HFFc6 (cell line): ENCODE measurements at places on chromosomes 11 and 22.

DNA sequence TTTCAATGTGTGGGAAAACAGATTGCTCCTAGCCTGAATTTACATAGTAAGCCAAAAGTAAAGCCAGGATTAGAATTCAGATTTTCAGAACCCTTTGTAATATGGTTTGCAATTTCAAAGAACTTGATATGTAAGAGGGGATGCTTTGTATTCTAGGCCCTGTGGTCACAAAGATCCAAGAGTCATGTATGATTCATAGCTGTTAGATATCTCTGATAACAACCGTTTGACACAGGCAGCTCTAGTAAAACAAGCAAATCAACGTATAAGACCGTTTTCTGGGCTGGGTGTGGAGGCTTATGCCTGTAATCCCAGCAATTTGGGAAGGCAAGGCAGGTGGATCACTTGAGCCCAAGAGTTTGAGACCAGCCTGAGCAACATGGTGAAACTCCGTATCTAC, 79.6 kb downstream of the EMSY start:
- peak; percentile 37 for DNase-seq

- DNase-seq = peak; percentile 37
Observed at GRCh38 chr22:32684822-32685187, 116.7 kb upstream of the TIMP3 start.

GRCh38 chr11:26983645-26984044, 10.3 kb upstream of the FIBIN start:
- no peak for DNase-seq

GRCh38 chr11:88295028-88295427, 42.5 kb downstream of the CTSC start:
- DNase-seq = no peak

DNA sequence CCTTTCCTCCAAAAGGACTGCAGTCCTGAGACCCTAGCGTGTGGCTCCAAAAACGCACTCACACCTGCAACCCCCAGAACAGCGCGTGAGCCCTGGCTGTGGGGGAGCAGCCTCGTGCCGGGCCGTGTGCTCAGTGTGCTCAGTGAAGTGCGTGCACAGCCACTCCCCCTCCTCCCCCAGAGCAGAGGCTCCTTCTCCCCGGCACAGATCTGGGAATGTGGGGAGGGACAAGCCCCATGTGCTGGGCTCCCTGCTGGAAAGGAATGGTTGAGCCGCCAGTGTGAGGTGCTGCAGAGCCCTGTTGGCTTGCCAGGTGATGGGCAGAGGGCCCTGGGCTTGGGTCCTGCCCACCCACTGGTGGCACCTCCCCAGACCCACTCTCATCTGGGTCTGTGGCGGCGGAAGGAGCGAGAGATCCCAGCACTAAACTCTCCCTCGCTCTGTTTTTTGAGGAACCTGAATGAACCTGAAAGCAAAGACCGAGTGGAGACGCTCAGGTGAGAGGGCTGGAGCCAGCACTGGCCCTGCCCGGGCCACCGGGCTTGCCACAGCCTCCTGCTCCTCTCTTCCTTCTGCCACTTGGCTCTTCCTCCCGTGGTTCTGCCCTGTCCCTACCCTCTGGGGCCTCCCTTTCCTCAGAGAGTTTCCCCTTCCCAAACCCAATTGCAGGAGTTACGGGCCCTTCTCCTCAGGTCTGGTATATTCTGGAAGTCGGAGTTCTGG, 9.0 kb downstream of the RCOR2 start:
- no peak for DNase-seq

- DNase-seq = peak; percentile 47
Observed at GRCh38 chr11:134252346-134253187, 585 bp downstream of the THYN1 start.

DNA sequence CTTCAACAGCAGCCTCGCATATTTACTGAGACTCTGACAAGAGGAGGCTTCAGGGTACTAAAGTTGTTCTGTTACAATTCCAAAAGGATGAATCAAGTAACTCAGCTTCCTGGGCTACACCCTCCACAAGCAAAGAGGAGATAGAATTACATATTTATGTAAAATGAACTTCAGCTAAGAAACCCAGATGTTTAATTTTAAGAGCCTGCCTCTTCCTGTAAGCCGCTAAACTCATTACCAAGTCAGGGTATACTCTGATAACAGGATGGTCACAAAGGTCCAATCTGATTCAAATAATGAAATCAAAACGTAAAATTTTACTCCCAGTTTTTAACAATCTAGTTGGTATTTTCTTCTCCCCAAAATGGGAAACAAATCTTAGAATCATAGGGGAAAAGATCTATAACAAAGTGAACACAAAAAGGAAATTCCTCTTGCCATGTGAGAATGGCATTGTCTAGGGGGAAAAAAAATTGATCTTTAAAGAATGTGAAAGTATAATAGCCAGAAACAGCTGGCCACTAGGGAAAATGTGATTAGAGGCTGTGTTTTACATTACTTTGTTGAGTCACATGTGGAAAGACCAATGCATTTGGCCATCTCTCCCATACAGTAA, 30.9 kb downstream of the CHEK2 start:
- peak; percentile 69 for DNase-seq

- no peak for DNase-seq
Observed at GRCh38 chr11:72759468-72759985, 7.3 kb upstream of the ARAP1 start.

- no peak for DNase-seq
Observed at GRCh38 chr11:122666743-122667142, 11.2 kb downstream of the UBASH3B start.
